Fibroblast of skin of scalp (primary cell): ENCODE measurements at places on chromosomes 1 and 21.

- DNase-seq, result no peak
Observed at GRCh38 chr1:207958376-207959139, 47.6 kb upstream of the CD34 start.

- DNase-seq, result no peak
Observed at GRCh38 chr1:31900790-31901189, 37.4 kb downstream of the PTP4A2 start.

DNA sequence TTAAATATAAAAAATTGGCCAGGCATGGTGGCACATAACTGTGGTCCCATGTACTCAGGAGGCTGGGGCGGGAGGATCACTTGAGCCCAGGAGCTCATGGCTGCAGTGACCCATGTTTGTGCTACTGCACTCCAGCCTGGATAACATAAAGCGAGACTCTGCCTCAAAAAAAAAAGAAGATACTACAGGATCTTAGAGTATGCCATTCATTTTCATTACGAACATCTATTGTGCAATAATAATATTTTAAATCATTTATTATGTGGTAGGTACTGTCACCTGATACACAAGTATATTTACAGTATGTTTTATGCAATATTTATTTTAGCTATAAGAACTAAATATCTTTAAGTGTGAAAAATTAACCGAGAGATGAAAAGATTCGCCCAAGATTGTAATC lies 9.3 kb upstream of the GIPC2 start:
- no peak for DNase-seq

GRCh38 chr1:85360730-85361493 lies 84.5 kb upstream of the BCL10 start:
- DNase-seq, result peak; percentile 63

DNA sequence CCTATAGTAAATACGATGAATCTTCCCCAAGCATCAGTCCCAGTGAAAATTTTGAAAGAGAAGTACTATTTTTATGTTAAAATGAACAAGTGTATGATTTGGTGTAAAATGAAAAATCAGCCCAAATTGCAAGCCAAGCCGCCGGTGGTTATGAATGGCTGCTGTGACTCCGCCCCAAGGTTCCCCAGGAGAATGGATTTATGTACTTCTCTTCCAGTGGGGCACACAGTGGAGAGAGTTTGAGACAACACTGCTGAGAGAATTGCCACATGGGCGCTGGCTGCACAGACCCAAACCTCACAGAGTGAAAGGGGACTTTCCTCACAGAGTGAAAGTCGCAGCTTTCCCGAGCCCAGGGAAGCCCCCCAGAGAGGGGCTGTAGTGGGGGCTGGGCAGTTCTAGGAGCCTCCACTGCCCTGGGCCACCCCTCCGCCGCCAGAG lies 24.0 kb downstream of the CDK18 start:
- no peak for DNase-seq

GRCh38 chr1:168136709-168137514 lies at the start of gene GPR161:
GPR161 (minus strand) TSS chr1:168136930; CDS start chr1:168104850, 32,080 bp downstream.
- peak; percentile 63 for DNase-seq
